Stimulated activated CD4-positive, alpha-beta T cell treated with anti-CD3 and anti-CD28 coated beads, Interleukin-4, amount 100 ng/mL, for 4 hours (primary cell): ENCODE measurements at places on chromosomes 3 and 15.
A peak's percentile ranks its signal among the peaks of the same experiment; 100 is the strongest.

GRCh38 chr15:62046078-62046743 lies 14.0 kb downstream of the VPS13C start:
- DNase-seq: no peak

GRCh38 chr15:28002867-28003266 lies 96.2 kb downstream of the OCA2 start:
- DNase-seq: no peak

- DNase-seq: no peak
Observed at GRCh38 chr3:152039887-152040286, 166.4 kb downstream of the SUCNR1 start.

- DNase-seq: no peak
Observed at GRCh38 chr15:73907035-73907408, 19.2 kb upstream of the LOXL1 start.

- no peak for DNase-seq
Observed at GRCh38 chr3:89679686-89680085, 572.3 kb downstream of the EPHA3 start.

DNA sequence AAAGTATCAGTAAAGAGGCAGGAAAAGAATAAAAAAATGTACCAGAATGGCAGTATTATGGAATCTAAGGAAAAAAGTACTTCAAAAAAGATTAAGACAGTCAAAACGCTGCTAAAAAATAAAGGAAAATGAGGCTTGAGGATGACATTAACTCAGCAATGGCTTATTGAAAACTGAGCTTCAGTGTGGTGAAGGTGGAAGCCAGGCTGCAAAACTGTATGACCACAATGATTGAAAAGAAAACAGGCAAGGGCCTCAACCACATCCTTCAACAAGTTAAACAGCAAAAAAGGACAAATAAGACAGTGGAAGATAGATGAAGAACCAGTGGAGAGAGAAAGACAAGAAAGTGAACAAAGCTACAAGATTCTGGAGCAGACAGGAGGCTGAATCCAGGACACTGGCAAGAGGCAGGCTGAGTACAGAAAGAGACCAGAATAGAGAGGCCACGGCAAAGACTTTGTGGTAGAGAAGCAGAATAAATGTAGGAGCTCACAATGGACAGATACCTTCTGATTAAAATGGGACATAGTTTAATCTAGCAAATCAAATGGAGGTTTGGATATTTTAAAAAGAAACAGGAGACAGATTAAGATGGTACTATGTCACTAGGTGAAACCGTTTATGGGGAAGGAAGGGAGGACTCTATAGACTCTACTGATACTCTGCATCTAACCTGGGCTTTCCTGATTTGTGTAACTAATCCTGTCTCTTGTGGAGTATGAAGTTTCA lies 86.1 kb downstream of the TJP1 start:
- DNase-seq: no peak

GRCh38 chr3:143658861-143659260 lies 189.4 kb downstream of the SLC9A9 start:
- DNase-seq: no peak

DNA sequence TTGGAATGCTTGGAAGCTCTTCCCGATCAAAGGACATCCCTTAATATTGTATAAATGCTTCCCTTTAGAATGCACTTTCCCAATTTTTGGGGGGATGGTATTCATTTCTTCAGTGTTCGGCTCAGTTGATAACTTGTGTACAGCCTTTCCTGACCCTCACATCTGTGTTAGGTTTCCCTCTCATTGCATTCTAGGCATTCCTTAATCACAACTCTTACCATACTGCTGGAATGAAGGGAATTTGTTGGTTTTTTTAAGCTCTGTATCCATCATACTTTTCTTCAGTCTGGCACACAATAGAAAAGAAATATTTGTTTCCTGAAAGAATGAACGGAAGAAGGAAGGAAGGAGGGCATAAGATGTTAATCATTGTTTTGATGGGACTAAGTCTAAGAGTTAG lies 119.5 kb downstream of the CHST2 start:
- no peak for DNase-seq

DNA sequence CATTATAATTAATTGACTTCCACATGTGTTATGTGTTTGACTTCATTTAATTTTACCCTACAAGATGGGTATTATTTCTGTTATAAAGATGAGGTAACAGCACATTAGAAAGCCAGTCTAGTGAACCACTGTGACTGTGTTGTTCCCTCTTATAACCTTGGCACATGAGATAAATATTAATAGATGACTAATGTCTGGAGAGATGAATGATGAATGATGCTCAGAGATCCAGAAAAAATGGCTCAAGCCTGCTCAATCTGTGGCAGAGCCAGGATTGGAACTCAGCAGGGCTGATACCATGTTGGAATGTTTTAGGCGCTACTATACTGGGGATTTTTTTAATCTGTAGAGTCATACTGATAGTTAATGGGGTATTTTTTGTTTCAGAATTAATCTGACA lies 118.8 kb upstream of the PTX3 start:
- DNase-seq: no peak

- no peak for DNase-seq
Observed at GRCh38 chr3:41394896-41395295, 195.6 kb downstream of the CTNNB1 start.

DNA sequence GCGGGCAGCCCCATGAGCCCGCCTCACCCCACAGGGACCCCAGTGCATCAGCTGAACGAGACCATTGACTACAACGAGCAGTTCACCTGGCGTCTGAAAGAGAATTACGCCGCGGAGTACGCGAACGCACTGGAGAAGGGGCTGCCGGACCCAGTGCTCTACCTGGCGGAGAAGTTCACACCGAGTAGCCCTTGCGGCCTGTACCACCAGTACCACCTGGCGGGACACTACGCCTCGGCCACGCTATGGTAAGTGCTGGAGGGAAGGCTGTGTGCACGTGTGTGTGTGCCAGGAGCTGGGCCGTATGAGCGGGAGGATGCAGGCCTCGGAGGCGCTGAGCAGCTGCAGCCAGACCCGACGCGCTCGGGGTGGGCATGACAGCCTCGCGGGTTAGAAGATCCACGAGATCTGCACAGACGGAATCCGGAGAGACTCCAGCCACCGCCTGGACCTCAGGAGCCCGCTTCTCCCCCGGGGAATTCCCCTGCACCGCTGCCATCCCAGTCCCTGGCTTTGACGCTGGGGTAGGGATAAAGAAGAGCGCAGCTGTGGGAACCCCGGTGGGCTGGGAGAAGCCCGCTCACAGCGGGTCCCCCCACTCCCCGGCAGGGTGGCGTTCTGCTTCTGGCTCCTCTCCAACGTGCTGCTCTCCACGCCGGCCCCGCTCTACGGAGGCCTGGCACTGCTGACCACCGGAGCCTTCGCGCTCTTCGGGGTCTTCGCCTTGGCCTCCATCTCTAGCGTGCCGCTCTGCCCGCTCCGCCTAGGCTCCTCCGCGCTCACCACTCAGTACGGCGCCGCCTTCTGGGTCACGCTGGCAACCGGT lies 2.6 kb downstream of the DUOXA2 start:
- DNase-seq: no peak

DNA sequence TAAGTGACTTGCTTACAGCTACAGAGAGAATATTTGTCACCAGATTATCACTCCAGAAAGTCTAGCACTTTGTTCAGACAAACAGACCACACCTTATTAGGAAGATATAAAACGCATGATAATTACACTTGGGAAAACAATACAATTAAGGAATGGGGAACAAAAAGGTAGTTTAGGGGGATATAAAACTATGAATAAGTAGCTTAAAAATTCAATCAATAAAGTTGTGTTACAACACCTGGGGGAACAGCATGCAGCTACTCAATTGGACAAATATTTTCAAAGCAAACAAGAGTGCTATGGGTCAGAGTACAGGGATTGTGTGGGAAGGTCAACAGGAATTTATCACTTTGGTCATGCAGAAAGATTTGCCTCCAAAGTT lies 15.1 kb downstream of the CLDN1 start:
- DNase-seq: no peak

DNA sequence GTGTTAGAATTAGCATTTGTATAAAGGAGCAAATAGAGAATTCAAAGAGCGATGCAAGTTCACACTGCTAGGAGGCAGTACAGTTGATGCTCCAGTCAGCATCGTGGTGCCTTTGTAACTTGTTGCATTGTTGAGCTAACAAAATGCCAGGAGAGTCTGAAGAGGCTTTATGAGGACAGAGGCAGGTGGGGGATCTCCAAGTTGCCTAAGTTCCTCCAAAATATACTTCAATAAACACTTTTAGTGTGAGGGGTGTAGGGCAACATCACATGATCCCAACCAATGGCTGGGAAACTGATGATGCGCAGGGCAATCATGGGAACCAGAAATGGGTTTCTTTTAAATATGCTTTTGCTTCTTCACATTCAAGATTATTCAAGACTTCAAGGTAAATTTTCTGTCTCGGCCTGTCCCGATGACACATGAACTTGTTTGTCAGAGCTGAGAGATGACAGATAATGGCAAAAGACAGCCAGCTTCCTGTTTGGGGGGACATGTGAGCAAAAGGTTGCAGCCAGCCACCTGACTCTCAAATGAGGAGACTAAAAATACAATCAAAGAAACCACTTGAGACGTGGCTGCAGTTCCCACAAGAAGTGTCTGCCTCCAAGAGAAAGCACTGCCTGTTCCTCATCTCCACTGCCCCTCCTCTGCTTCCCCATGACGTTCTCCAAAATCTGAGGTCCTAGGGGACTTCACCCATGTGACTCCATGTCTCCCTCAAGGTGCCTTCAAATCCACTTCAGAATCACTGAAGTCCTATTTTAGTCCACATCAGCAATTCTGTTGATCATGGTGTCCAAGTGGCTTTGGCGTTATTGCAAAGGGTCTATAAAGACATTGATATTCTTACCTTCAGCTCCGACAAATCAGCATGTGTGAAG lies 39.3 kb downstream of the KLHL6 start:
- DNase-seq: peak; percentile 58

GRCh38 chr3:46942076-46942475 lies 34.5 kb downstream of the CCDC12 start:
- DNase-seq: no peak

DNA sequence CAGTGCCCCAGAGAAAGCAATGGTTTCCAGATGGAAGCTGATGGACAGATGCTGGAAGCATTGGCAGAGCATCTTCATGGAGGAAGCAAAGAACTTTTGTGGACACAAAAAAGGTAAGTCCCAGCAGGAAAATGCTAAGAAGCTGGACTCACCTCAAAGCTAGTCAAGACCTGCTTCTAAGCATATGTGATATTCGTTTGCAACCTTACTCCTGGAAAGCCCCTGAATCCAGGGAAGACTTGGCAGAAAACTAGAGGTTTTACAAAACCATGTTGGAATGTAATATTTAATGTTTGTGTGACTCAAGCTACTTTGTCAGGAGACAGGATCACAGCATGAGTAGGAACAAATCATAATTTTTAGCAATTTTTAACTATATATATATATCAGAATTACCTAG lies 288.2 kb downstream of the BCHE start:
- DNase-seq: no peak

GRCh38 chr15:31265090-31265870 lies 61.4 kb upstream of the KLF13 start:
- DNase-seq: no peak

DNA sequence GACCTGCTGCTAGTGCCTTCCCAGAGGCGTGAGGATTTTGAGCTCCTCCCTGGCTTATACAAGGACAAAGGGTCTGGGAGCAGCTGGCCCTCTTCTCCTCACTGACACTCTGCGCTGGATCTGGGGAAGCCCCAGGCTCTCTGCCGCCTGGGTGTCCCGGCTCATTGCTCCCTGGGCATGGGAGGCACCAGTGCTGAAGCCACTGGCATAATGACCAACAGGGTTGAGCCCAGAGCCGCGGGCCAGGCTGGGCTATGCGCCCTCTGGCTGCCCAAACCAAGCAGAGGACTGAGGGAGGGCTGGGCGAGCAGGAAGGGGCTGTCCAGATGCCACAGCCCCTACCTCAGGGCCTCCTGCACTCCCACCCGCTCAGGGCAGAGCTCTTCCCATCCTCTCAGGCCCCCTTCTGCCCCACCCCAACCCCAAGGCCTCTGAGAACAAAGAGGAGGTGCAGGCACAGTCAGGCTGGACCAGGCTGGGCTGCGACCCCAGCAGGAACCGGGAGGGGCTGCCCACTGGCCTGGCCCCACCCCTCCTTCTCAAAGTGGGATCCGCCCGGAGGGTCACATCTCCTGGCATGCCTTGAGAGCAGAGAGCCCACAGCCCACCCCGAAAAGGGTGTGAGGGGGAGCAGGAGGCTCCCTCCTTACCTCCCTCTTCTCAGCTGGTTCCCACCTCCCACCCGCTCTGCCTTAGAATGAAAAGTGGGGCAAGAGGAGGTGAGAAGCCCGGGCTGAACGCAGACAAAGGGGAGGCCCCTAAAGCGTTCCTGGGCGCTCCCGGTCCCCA lies 1.6 kb downstream of the LINGO1 start:
- DNase-seq: no peak

- no peak for DNase-seq
Observed at GRCh38 chr3:170442947-170443346, 24.3 kb downstream of the CLDN11 start.

- DNase-seq: no peak
Observed at GRCh38 chr3:13075318-13075717, 2.1 kb upstream of the IQSEC1 start.

DNA sequence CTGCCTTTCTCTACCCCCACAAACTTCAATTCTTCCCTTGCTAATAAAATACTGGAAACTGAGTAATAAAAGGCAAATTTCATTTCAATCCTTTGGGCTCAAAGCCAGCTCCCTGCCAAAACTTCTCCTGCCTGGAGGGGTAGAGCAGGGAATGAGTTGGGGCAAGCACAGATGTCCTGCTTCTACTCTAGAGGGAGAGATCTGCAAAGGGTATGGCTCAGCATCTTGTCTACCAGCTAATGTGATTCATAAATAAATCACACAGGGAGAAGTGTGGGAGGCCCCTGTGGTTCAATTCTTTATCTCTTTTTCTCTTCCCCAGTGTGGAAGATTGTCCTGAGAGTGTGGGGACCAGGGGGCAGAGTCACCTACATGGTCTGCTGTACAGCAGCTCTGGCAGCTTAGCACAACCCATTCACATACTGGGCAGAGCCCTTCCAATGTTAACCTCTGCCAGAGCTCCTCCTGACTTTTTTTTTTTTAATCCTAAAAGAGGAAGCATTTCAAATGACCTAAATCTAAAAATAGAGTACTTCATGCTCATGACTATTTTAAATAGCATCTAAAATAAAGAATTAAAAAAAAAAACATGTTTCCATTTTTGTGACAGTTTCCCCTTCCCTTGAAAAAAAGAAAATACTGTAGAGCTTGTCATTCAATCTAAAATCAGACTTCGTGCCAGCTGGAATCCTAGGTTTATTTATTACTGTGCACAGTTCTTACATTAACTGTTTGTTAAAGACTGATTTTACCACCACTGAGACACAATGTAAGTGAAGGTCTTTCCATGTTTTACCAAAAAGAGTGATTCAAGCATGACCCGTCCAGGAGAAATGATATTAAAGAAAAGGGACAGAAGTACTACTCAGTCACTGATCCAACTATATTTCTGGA lies 1083.7 kb upstream of the CFAP20DC start:
- DNase-seq: no peak

- DNase-seq: no peak
Observed at GRCh38 chr3:32392536-32393302, 1.1 kb downstream of the CMTM7 start.

- no peak for DNase-seq
Observed at GRCh38 chr3:39809181-39809994, at the start of gene MYRIP. Gene MYRIP, plus strand, starts transcription at chr3:39809609. Its CDS starts 91,208 bp downstream, at chr3:39900817.
